Activated T-cell treated with anti-CD3 and anti-CD28 coated beads for 4 hours (primary cell): ENCODE measurements at places on chromosomes 12 and 14.

GRCh38 chr14:53793790-53794505, 162.7 kb downstream of the BMP4 start:
- DNase-seq = no peak

DNA sequence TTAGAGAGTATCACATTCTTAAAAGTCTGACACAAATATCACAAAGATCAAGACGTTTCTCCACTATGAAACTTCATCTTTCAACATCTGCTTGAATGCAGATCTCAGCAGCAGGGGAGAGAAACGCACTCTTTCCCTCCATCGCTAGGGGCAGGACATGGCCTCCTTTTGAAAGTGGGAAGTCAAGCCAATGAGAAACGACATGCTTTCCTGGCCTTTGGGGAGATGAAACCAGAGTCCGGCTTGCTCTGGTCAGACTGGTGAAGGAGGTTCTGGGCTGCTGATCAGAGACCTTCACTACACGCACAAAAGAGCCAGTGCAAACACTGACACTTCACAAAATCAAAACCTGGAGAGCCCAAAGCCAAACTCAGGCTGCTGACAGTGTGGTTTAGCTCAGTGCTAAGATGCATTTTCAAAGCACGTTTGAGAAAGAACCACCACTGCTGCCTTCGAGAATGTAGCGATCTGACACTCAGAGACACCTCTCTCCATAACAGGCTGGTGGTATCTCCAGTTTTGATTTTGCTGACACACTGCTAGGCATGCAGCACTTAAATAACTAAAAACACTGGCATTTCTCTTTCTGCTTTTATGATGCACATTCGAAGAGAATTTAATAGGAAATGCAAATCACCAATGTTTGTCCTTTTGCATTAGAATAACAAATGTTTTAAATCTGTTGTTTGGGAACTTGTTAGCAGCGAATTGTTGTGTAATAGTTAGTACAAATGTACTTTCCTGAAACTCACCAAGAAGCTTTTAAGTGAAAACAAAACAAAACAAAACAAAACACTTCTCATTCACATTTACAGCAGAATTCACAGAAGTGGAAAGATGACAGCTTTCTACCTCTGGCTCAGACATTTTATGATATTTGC, 93.9 kb upstream of the OVCH1 start:
- no peak for DNase-seq

DNA sequence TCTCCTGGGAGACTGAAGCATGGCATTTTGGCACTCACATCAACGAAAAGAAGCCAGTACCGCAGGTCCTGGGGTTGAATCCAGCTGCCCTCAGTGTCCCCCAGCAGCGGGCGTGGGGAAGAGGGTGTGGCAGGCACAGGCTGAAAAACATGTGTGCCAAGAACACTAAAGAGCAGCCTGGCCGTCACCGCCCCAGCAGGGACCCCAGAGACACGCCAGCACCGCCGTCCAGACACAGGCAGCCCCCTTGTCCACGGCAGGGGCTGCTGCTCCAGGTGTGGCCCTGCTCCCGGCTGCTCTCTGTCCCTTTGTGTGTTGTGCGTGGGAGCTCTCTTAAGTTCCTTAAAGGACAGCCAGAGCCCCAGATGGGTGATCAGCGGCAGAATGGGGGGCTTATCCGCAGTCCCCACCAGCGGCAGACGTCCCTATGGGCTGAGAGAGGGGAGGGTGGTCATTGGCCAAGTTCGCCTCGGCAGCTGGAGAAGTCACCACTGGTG, 556 bp downstream of the PHETA1 start:
- DNase-seq = no peak

DNA sequence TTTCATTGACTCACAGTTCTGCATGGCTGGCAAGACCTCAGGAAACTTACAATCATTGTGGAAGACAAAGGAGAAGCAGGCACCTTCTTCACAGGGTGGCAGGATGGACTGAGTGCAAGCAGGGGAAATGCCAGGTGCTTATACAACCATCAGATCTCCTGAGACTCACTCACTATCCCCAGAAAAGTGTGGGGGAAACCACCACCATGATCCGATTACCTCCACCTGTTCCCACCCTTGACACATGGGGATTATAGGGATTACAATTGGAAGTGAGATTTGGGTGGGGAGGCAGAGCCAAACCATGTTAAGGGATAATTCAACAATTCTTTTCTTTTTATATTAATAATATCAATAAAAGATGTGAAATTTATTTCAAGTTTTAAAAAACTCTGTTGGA, 34.1 kb downstream of the CNTN1 start:
- no peak for DNase-seq

- no peak for DNase-seq
Observed at GRCh38 chr14:104929268-104930230, 4.9 kb downstream of the PLD4 start.

DNA sequence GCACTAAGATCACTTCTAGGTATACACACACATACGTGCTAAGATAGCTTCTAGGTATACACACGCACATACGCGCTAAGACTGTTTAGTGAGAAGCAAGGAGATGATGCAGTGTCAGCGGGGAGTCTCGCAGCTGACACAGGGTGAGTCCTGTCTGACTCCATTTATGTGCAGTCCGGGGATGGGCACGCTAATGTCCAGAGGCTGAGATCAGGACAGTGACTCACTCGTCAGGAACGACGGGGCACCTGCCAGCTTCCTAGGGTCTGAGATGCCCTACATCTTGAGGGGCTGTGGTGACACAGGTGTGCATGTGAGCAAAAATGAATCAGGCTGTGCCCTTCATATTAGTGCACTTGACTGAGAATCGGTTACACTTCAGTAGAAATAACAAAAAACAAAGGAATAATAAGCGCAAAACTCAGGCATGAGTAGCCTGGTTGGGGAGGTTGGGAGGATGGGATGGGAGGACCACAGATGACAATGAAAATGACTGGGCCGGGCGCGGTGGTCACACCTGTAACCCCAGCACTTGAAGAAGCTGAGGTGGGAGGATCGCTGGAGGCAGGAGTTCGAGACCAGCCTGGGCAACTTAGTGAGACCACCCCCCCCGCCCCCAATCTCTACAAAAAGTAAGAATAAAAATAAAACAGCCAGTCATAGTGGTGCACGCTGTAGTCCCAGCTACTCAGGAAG, 29.1 kb upstream of the ULK1 start:
- DNase-seq = no peak

GRCh38 chr12:65916991-65917695, 92.9 kb downstream of the HMGA2 start:
- no peak for DNase-seq

GRCh38 chr12:67742461-67742860, 93.9 kb downstream of the DYRK2 start:
- no peak for DNase-seq

- DNase-seq = no peak
Observed at GRCh38 chr12:44655846-44656245, 220.3 kb downstream of the NELL2 start.

DNA sequence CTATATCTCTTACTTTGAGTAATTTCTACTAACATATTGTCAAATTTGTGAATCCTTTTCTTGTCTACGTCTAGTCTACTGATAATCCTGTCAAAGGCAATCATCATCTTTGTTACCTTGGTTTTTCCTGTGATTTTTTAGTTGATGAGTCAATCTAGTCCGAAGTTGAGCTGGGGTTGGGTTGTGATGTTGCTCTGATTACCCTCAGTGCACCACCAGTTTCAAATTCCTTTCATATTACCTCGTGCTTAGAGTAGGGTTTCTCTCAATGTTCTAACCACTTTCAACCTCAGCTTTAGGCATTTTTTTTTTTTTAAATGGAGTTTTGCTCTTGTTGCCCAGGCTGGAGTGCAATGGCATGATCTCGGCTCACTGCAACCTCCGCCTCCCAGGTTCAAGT, 186.8 kb downstream of the BTG1 start:
- DNase-seq = no peak

DNA sequence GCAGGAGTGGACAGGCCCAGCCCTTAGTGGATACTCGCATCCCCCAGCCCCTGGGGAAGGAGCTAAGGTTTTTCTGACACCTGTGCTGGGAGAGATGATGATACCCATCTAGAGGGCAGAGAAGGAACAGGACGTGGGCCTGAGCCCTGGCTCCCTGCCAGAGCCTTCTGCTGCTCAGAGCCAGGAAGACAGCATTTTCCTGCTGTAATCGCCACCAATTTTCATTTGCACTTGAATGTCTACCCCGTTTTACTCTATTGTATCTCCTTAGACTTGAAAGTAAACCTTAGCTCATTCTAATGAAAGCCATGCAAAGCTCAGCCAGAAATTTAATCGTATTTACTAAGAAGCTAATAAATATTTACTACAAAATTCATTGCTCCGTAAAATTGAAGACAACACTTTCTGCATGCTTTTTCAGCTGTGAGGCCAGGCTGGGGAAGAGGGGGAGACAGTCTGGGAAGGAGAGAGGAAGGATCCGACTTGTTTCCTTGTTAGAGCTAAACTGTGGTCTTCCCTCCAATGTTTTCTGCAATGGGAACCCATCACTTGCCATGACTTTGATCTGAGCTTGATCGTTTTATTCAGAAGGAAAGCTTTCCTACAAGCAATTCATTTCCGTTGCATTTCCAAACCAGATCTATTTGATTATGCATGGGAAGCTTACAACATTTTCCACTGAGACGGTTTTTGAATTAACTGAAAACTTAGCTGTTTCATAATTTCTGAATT, 17.6 kb upstream of the TRAF3 start:
- no peak for DNase-seq

GRCh38 chr12:11765817-11766794, 116.6 kb downstream of the ETV6 start:
- peak; percentile 33 for DNase-seq

- no peak for DNase-seq
Observed at GRCh38 chr14:52029881-52030280, 39.0 kb downstream of the NID2 start.

- DNase-seq = no peak
Observed at GRCh38 chr12:107130830-107131611, 37.7 kb upstream of the CRY1 start.

DNA sequence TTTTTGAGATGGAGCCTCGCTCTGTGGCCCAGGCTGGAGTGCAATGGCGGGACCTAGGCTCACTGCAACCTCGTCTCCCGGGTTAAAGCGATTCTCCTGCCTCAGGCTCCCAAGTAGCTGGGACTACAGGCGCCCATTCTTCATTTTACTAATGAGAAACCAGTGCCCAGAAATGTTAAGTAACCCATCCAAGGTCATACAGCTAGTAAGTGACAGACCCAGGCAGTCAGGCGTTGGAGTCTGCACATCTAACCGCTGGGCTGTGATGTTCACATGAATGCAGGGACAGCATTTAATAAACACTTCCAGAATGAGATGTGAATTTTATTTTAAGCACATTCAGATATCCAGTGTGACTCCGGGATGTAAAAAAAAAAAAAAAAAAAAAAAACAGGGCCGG, 1.3 kb upstream of the TRIP11 start:
- no peak for DNase-seq

GRCh38 chr12:132450418-132451171, 39.4 kb upstream of the FBRSL1 start:
- DNase-seq = no peak

- DNase-seq = no peak
Observed at GRCh38 chr12:45483571-45483970, 245.9 kb upstream of the ARID2 start.

DNA sequence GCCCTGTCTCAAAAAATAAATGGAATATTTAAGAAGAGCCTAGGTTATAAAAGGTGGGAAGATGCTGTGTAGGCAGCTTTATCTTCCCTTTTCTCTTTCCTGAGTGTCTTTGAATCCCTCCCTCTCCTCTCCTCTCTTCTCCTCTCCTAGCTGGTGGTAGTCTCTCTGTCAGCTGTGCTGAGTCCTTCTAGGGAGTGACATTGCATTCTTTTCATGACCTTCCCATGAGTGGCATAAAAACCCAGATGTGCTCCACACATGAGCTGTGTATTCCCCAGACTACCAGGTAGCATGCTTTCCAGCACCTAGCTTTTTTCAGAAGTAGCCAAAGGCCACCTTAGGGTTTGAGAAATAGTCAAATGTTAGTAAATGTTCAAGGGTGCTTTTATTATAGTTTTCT, 23.6 kb downstream of the SAMD4A start:
- no peak for DNase-seq

- no peak for DNase-seq
Observed at GRCh38 chr12:53738406-53739213, 11.4 kb upstream of the CALCOCO1 start.

- DNase-seq = no peak
Observed at GRCh38 chr14:32478050-32478449, 149.0 kb downstream of the AKAP6 start.

DNA sequence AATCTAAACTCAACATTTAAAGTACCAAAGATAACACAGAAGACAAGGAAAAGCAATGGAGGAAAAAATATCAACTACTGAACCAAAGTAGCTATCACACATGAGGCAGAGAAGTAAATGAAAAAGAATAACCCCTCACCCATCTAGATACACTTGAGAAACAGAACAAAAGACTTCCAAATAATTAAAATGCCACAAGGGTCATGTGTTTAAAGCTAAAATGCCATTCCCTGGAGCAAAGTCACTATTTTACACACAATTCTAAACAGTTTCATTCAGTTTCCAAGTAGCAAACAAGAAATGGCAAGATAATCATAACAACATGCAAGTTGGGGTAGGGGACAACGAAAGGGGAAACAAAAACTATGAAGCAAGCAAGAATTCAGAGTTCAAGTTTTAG, 12.0 kb downstream of the OSBPL8 start:
- DNase-seq = no peak

DNA sequence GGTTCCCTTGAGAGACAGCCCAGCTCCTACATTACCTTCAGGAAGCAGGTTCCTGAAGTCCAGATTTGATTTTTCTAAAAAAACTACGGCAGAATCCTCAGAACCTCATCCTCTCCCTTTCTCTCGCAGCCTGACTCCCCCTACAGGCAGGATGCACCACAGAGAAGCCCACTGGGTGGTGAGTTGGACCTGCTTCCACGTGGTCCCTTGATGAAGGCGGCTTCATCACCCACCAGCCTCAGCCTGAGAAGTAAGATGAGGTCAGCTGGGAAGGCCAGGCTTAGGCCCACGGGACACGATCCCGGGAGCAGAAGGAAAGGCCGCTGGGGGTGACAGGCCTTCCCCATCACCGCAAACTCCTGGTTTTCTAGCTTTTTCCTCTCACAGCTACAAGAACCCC, 83.0 kb downstream of the ACTN1 start:
- DNase-seq = no peak

GRCh38 chr14:29380826-29381225, 546.8 kb downstream of the PRKD1 start:
- no peak for DNase-seq

DNA sequence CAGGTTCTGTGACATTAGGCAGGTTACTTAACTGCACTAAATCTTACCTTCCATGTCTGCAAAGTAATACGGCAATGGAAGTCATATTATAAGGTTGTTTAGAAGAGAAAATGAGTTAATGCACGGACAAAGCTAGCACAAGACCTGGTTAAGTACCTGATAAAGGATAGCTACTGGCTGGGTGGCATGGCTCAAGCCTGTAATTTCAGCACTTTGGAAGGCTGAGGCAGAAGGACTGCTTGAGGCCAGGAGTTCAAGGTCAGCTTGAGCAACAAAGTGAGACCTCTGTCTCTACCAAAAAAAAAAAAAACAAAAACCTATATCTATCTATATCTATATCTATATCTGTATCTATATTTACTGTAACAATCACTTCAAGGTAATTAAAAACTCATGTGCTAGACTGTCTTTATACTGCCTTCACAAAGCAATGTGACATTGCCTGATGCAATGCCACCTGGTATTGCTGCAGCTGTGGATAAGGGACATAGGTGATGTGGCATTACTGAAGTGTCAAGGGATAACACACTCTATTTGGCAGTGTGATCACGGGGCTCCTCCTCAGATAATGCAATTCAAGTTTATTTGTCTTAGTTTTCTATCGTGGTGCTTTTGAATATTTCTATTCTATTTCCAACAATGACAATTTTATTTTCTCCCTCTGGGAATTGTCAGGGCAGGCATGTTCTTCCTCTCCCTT, 107.1 kb downstream of the PAX9 start:
- DNase-seq = no peak

- no peak for DNase-seq
Observed at GRCh38 chr14:81331229-81332021, 68.7 kb downstream of the STON2 start.
